HTR-8/SVneo (cell line): ENCODE measurements at places on chromosomes 11 and 22.

- DNase-seq, result no peak
Measured at GRCh38 chr22:46039535-46039934, 62.6 kb upstream of the WNT7B start.

GRCh38 chr11:27623945-27624523 lies 76.2 kb downstream of the BDNF start:
- DNase-seq, result no peak

GRCh38 chr11:57800444-57801182 lies 39.0 kb downstream of the CTNND1 start:
- peak; percentile 79 for DNase-seq

GRCh38 chr22:33735978-33736377 lies 184.3 kb downstream of the LARGE1 start:
- DNase-seq, result no peak

DNA sequence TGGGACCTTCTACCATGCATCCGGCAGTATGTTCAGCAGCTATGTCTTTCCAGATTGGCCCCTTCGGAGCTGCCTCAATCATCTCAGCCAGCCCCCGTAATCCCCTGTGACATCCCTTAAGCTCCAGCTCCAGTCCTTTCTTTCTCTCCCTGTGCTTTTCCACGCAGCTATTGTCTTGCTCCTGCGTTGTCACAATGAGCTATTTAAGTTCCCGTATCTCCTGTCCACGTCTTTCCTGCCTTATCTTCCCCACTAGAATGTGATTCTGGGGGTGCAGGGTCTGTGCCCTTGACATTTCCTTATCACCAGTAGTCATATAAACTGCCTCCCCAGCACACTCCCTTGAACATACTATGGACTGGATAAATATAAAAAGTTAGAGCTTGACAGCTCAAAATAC lies 5.1 kb upstream of the ETS1 start:
- DNase-seq, result no peak

DNA sequence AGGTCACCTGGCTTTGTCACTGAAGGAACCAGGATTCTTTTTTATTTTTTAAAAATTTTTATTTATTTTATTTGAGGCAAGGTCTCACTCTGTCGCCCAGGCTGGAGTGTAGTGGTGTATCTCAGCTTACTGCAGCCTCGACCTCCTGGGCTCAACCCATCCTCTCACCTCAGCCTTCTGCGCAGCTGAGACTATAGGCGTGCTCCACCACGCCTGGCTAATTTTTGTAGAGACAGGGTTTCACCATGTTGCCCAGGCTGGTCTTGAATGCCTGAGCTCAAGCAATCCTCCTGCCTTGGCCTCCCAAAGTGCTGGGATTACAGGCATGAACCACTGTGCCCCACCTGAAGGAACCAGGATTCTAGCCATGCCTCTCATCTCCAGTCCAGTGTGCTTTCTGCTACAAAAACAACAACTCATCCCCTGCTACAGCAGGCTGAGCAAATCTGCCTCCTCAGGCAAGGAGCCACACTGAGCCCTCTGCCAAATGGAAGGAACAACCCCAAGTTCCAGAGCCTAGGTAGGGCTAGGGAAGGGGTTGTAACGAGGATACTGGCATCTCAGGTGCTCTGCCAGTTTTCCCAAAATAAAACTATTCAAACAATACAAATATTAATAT lies 2.6 kb upstream of the PEX26 start:
- no peak for DNase-seq

DNA sequence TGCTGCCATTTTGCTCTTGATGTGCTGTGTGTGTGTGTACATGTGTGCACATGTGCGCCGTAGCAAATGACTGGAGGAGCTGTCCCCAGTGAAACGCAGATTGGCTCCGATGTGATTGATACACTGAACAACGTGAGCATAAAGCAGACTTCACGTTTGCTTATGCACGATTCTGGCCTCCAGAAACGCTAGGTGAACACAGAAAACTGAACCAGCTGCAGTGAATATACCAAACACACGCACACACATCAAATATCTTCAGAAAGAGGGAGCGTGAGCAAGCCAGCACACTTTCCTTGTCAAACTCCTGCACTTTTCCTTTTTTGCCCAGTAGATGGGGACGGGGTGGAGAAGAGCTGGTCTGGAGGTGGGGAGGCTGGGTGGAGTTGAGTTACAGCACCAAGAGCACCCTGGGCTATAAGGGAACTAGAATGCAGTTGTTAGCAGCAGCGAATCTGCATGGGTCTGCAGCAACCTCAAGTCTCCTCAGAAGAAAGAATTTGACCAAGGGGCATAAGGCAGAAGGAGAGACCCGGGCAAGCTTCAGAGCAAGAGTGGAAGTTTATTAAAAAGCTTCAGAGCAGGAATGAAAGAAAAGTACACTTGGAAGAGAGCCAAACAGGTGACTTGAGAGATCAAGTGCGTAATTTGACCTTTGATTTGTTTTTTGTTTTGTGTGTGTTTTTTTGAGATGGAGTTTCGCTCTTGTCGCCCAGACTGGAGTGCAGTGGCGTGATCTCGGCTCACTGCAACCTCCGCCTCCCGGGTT lies 77.8 kb upstream of the CADM1 start:
- DNase-seq, result peak; percentile 25

DNA sequence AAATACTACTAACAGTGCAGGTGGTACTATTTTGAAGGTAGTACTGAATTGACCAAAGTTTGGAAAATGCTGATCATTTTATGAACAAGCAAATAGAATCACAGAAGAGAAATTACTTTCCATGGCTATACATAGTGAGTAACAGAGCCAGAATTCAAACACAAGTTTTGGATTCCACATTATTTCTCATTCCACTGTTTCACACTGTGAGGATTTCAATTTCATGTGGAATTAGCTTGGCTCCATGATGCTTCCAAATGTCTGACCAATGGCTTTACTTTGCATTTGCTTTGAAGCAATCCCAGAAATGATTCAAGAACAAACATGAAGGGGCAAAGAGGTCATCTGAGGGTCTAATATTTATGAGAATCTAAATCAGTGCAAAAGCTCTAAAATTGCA lies 98.1 kb downstream of the BBOX1 start:
- no peak for DNase-seq

- no peak for DNase-seq
Measured at GRCh38 chr11:3837793-3838192, 3.0 kb downstream of the RHOG start.

GRCh38 chr11:105456950-105457349 lies 152.9 kb upstream of the GRIA4 start:
- DNase-seq, result no peak
